Mesangial cell (primary cell): ENCODE measurements at places on chromosomes 13 and 19. TPM values are rescaled to one million over a fixed set of nuclear protein-coding genes. Genes with fewer than 3 reads are reported as not detected.

The MUC16 gene
- total RNA-seq, result under 0.01 TPM in 1 of 2 replicates, not detected in the other

The CYP2B6 gene
- not detected in 2 replicates for total RNA-seq

The TNFSF11 gene
- total RNA-seq, result 0.49 and 1.5 TPM in 2 replicates

The NRTN gene
- 1.6 and 2.5 TPM in 2 replicates for total RNA-seq

The AKT1S1 gene
- total RNA-seq, result 36.3 and 38.9 TPM in 2 replicates

The KLF1 gene
- total RNA-seq, result not detected in 2 replicates

The TNFRSF19 gene
- 6.8 and 23.3 TPM in 2 replicates for total RNA-seq

The PLIN4 gene
- 0.13 TPM in 1 of 2 replicates, not detected in the other for total RNA-seq

The ADAT3 gene
- total RNA-seq, result 7.0 and 8.6 TPM in 2 replicates

The CPT1C gene
- 4.4 and 30.8 TPM in 2 replicates for total RNA-seq
